ENCODE measurements at places on chromosomes 6 and 20.

DNA sequence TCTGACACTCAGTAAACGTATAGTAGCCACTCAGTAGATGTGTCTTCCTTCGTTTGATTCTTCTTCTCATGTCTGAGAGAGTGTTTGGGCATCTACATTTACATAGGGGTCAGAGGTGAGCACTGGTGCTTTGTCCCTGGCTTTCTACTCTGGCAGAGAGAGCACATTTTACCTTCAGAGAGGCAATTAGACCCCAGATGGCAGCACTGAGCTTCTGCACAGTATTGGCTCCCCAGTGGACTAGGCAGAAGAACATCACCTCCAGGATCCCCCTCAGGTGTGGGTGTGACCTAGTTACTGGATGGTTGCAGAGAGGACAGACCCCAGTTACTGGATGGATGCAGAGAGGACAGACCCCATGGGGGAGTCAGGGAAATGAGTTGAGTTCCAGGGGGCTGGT lies 327.2 kb downstream of the DHX35 start:
- no peak for DNase-seq

- no peak for DNase-seq
Observed at GRCh38 chr6:18629571-18629970, 242.4 kb downstream of the RNF144B start.

- no peak for DNase-seq
Observed at GRCh38 chr6:166596776-166597507, 10.5 kb upstream of the RAMACL start.

- no peak for DNase-seq
Observed at GRCh38 chr6:61682562-61682961, 603.5 kb downstream of the KHDRBS2 start.

DNA sequence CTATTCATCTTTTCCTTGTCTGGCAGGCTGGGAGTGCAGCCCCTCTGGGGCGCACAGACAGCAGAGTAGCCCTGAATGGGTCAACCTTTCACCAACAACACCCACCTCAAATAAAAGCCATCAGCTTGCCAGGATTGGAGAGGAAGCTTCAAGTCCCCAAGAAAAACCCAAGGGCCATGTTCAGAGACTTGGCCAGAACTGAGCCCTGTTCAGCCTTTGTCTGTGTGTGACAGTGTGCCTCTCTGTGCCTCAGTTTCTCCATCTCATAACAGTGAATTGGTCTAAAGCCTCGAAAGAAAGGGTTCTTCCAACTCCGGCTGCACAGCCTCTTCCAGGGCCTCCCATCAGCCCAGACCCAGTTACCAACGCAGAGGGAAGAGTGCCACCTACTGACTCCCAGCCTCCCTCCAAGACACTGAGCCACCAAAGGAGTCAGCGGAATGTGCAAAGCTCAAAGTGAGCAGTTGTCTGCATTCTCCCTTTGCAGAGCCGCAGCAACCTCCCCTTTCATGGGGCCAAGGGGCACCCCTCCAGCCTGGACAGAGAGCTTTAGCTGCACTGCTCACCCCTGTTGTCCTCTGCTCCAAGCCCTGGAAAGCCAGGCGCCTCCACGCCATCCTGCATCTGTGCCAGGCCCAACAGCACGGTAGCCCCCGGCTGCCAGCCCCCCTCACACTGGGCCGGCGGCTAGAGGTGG lies 82.7 kb upstream of the TOP1 start:
- DNase-seq = no peak

GRCh38 chr20:11728937-11729336 lies 188.8 kb upstream of the BTBD3 start:
- no peak for DNase-seq
